CD4-positive, alpha-beta T cell treated with Interleukin-12 subunit alpha and Interleukin-12 subunit beta, for 1 hour (primary cell): ENCODE measurements at places on chromosomes 6 and 20.

DNA sequence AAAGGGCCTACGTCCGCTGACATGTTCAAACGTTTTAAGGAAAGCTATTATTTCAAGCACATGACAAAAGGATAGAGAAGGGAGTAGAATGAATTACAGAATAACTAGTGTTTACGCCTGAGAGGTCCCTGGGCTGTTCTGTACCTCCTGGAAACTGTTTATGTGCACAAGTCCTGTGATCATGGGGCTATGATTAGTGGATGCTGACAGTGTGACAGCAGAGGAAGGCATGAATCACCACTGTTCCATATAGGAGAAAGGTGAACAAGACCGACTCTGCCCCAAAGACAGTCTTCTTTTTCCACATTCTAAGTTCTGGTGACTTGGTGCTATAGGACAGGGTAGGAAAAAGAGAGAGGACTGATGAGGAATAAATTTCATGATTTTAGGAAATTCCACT is 249.2 kb upstream of the PRDM1 start:
- DNase-seq = no peak

DNA sequence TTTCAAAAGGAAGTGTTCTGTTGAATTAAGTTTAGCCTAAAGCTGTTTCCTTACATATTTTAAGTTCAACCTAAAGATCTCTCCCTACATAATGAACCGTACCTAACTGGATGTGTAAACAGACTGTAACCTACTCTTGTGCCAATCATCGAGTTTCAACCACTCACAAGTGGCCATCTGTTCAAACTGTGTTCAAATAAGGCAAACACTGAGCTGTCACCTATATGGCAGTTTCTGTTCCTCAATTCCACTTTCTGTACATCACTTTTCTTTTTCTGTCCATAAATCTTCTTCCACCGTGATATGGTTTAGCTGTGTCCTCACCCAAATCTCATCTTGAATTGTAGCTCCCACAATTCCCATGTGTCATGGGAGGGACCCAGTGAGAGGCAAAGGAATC is 428.6 kb downstream of the HACE1 start:
- DNase-seq = no peak

GRCh38 chr6:21045135-21045700 is 511.0 kb downstream of the CDKAL1 start:
- no peak for DNase-seq

DNA sequence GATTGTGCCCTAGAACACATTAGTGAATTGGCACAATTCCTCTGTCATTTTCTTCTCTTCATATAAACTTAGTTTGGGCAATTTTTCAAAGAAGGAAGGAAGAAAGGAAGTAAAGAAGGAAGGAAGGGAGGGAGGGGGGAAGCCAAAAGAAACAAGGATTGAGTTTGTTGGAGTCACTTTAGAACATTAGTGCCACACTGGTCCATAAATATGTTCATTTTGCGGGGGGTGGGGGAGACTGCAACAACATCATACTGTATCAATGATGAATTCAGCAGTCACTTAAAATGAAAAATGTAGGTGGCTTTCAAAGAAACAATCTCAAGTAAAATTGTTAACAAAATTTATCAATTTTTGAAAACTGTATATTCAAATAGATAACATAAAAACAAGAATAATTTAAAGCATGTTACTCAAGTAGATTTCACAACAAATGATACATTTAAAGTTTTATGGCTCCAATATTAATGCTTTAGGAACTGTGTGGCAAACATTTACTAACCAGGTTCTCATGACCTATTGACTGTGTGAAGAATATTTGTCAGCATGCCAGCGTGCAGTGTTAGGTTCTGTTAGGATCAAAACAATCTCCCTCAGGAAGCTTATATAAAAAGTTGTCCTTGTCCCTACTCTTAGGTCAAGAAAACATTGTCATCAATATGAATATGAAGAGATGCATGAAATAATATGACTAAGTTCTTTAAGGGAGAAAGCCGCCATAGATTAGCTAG is 208.1 kb upstream of the AGPAT4 start:
- no peak for DNase-seq

GRCh38 chr20:21257192-21257591 is 45.9 kb upstream of the XRN2 start:
- DNase-seq = no peak

GRCh38 chr6:143803769-143804568 is 39.2 kb upstream of the LTV1 start:
- DNase-seq = no peak

DNA sequence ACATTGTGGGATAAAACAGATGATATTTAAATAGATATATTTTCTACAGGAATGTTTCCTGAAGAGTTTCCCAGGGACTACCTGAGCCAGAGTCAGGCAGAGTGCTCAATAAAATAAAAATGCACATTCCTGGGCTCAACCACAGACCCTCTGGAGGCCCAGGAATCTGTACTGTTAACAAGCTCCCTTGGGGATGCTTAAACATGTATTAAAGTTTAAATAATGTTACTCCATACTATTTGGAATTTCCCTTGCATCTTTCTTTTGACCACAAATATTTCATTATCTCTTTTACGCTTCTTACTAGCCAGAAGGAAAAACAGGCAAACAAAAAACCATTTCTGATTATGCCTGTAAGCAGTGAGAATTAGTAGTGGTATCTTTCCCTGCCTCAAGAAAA is 42.3 kb downstream of the GPR63 start:
- no peak for DNase-seq

- no peak for DNase-seq
These were observed 99.0 kb downstream of the FIG4 start for GRCh38 chr6:109790131-109790530.

- no peak for DNase-seq
These were observed 81.2 kb upstream of the SASH1 start for GRCh38 chr6:148261470-148261869.

DNA sequence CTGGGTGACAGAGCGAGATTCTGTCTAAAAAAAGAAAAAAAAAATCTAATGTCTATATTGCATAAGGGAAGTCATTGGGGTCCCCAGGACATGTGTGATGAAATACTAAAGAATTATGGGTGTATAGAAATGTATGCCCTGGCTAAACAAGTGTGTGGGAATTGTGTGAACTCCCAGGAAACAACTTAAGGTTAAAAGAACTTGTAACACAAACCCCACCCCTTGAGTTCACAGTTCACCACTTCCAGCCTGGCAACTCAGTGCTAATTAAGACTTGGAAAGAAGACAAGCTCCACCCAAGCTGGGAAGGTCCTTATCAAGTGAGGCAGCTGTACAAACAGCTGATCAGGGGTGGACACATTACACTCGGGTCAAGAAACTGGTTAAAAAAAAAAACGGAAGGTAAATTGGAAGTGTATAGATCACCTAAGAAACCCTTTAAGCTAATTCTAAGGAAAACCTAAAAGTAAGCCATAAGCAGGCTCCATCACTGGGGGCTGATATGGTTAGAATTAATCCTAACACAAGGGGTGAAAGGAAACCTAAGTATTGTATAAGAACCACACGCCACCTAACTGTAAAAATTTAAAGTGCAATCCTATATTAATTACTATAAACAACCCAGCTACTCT is 25.2 kb downstream of the HLA-A start:
- peak; percentile 36 for DNase-seq

DNA sequence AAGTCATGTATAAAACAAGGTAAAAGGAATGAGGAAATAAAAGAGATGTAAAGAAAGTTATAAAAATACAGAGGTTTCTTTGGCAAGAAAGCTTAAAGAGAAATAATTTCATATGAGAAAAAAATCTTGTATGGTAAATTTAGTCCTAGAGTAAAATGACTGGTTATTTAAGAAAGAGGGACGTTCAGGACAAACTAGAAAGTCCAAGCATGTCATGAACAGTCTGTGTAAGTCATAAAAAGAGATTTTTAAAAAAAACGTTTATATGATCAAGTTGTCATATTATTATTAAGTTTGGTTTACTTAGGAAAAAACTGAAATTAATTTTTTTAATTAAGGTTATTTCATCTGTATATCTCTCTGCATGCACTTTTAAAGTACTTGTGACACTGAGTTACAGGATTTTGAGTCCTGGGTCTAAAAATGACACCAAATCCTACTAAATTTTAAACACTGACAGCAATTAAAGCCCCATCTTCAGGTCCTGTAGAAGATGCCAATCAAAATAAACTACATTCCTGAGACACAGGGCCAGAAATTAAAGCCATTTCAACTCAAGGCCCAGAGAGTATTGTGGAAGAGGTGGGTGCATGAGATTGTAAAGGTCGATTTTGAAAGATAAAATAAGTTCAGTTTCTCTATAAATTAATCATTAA is 62.4 kb downstream of the AGPAT4 start:
- no peak for DNase-seq

DNA sequence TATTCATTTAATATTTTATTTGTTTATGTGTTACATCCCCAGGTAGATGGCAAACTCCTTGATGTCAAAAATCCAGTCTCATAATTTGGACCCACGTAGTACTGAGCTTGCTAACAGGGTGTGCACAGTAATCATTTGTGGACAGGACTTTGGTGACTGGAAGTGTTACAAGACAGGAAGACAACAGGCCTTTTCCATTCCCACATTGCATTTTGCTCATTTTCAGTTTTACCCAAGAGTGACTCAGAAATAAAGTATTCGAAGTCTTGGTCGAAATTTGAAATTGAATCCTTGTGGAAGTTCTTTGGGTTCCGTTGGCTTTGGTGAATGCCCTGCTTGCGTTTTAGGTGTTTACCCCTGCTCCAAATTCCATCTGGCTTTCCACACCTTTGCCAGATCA is 63.0 kb upstream of the THBS2 start:
- DNase-seq = no peak

DNA sequence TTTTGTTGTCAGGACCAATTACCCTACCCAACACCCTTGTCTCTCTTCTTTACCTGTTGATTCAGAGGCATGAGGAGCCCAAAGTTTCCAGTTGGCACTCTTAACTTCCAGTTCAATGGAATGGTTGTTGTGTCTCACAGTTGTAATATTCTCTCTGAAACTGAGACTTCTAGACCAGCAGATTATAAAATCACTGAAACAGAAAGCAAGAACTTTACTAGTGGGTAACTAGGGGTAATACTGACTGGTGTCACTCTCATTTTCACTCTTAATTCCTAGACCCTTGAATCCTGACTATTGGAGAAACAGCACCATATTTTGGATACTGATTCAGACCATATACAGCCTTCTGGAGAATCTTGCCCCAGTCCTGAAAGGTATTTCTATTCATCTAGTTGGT is 140.2 kb upstream of the MMS22L start:
- no peak for DNase-seq

DNA sequence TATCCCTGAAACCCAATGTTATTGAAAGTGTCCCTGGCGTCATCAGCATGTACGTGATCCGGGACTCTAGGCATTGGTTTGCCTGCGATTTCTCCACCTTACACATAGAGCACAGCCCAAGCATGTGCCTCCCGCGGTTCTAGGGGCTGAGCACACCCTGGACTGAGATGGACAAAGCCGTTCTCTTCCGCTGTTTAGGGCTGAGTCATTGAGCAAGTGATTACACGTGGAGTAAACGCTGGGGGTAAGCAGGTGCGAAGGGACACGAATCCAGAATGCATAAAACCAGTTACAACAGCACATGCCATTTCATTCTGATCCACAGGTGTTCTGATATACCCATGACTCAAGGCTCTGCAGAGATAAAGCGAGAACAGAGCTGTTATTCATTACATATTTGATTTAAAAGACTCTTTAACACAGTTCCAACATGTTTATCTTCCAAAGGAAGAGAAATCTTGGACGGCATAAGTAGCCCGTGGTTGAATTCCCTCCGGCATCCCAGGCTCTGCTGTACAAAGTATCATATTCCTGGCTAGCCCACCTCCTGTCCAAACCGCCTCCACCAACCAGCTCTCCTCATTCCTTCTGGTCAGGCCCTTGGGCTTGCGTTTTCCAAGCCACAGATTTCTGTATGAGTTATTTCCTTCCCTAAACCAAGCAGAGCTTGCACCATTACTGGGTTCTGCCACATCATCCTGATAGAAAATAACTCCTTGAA is 36.1 kb upstream of the THBS2 start:
- DNase-seq = no peak

GRCh38 chr6:88975369-88975768 is 12.0 kb upstream of the RNGTT start:
- no peak for DNase-seq

DNA sequence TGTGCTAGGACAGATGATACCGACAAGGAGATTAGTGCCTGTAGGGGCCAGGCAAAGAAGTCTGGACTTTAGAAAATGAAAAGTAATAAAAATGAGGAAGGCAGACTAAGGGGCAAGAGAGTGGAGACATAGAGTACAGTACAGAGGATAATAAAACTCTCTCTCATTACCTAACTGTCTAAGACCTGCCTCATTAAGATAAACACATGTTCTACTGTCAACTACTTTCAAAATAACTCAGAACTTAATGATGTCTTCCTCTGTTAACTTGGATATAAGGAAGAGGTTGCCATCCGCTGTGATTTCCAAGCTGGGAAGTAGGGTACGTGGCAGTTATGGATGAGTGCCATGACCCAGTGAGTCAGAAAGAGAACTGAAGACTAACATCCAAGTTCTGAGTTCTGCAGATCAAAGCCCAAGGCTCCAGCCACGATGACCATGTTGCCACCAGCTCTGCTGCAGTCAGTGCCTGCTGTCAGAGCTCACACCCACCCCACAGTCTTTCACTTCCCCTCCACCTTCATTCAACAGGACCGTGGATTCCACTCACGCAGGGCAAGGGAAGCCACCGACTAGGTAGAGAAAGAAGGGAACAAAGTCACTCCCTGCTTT is 81.8 kb downstream of the KIF16B start:
- DNase-seq = peak; percentile 0

DNA sequence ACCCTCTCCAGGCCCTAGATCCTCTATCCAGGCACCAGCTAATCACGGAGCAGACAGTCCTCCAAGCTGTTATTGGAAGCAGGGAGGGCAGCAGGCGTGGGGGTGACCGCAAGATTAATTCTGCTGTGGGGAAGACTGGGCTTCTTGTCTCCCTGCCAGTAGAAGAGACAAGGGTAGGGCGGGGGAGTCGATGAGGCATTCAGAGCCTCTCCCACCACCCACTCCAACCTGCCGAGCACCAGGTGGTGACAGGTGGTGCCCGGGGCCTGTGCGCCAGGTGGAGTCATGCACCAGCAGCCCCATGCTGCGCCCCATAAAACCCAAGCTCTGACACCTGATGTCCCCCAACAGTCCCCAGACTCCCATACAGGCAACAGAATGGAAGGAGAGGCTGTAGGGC is 89.6 kb downstream of the CDH22 start:
- no peak for DNase-seq
